Activated T-cell treated with anti-CD3 and anti-CD28 coated beads for 1 hour (primary cell): ENCODE measurements at places on chromosomes 12 and 14.

DNA sequence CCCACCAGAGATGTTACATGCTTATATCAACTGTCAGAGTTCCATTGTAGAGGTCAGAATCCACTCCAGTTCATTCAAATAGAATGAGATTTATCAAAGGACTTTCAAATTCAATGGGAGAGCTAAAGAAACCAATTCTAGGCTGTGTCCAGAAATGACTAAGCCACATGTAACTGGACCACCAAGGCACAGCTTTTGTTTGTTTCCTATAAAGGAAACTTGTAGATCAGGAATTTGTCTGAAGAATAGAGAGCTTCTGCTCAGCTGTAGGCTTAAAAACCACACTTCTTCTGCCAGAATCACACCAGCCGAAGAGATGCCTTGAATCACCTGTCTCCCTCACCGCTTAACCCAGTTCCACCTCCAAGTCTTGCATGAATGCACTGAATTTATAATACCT is 134.0 kb upstream of the NEDD1 start:
- DNase-seq, result no peak

DNA sequence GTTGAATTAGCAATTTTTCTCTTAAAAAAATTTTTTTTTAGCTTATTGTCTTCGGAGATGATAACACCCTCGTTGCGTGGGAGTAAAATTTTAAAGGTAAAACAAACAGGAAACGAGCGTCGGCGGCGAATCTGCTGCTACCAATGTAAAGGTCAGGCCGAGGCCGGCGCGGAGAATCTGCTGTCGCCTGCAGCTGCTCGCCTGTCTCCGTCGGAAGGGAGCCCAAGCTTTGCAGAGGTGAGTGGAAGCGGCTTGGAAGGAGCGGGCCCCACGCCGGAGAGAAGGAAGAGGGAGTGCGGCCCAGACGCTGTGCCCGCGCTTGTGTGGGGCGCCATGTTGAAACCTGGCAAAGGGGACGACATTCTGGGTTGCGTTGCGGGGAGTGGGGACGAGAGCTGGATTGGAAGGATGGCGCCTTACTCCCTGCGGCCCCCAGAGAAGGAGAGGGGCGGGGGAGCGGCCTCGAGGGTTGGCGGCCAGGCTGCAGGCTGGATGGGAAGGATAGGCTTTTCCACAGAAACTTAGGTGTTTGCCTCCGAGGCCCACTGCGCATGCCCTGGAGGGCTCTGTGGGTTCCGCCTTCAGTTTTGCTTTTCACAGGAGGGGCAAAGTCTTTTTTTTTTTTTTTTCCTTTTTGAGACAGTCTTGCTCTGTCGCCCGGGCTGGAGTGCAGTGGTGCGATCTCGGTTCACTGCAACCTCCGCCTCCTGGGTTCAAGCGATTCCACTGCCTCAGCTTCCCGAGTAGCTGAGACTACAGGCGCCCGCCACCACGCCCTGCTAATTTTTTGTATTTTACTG is at the start of gene SNRNP35:
SNRNP35 (plus strand) TSS at position 160 of the 800 bp plus-strand sequence. CDS start 7,402 bp downstream, outside the sequence.
- peak; percentile 83 for DNase-seq

GRCh38 chr12:30023186-30023585 is 239.4 kb upstream of the TMTC1 start:
- DNase-seq, result no peak

DNA sequence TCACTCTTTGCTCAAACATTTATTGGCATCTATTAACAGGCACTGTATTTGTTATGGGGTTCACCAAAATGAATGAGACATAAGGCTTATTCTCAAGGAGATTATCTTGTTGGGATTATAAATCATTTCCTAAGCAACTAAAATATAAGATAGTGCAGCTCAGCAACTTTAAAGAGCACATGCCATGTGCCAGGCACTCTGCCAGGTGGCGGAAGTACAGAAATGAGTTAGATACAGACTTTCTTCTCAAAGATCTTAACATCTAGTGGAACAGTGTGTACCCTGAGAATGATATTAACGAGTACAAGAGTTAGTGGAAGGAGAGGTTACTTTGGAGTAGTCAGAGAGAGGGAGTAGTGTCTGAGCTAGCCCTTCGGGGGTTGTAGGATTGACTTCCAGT is 28.4 kb upstream of the TOMM20L start:
- DNase-seq, result no peak

- DNase-seq, result no peak
Observed at GRCh38 chr12:117005417-117006046, 93.7 kb downstream of the TESC start.

- DNase-seq, result no peak
Observed at GRCh38 chr12:50234347-50234746, 49.0 kb downstream of the LIMA1 start.

- DNase-seq, result no peak
Observed at GRCh38 chr14:33515441-33515840, 435.4 kb downstream of the EGLN3 start.

- no peak for DNase-seq
Observed at GRCh38 chr12:47560415-47560814, 145.4 kb downstream of the RPAP3 start.

GRCh38 chr12:57750561-57751431 is 1.3 kb downstream of the CDK4 start:
- no peak for DNase-seq

- DNase-seq, result no peak
Observed at GRCh38 chr12:31662176-31662849, 2.8 kb downstream of the ETFBKMT start.

DNA sequence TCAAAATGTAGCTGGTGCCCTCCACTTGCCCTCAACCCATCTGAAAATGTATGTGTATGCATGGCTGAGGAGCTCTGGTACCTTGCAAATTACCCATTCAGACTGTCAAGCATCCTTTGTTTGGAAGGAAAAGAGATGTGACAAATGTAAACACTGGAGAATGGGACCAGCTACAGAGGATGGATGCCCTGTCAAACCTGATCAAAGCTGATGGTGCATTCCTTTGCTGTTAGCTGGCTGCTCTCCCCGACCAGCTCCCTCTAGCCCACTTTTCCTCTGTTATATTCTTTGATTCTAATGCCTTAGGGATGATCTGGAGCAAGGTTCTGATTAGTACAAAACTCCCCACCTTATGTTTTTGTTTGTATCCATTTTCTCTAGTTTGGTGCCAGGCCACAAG is 310.3 kb downstream of the C12orf75 start:
- DNase-seq, result no peak

- no peak for DNase-seq
Observed at GRCh38 chr12:93847517-93848474, 170.6 kb downstream of the CRADD start.

DNA sequence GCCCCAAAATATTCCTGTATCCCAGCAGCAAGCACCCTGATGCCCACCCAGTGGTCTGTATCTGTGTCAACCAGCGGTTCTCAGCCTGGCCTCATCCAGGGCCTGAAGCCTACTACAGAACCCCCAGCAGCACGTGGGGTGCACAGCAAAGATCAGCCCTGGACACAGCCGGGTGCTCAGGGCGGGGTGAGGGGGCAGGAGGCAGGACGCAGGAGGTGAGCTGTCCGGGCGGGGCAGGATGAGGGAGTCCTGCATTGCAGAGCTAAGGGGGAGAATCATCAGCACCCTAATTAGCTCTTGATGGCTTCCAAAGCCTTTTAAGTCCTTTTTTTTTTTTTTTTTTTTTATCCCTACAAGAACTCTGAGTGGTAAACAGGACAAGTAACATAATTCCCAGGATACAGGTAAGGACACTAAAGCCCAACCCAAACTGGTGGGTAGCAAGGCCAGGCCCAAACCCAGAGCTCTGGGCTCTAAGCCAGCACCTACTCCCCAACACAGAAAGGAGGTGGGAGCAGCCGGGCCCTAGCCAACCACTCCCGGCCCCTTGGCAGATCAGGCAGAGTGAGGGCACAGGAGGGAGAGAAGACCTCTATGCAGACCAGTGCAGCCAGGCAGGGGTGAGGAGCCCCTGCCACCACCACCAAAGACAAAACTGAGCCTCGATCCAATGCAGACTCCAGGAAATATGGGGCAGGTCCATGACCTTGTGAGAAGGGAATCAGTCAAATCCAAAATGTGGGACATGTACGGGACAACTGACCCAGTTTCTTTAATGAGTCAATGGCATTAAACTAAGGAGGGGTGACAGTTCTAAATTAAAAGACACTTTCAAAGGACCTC is 32.3 kb upstream of the EIF5 start:
- no peak for DNase-seq

DNA sequence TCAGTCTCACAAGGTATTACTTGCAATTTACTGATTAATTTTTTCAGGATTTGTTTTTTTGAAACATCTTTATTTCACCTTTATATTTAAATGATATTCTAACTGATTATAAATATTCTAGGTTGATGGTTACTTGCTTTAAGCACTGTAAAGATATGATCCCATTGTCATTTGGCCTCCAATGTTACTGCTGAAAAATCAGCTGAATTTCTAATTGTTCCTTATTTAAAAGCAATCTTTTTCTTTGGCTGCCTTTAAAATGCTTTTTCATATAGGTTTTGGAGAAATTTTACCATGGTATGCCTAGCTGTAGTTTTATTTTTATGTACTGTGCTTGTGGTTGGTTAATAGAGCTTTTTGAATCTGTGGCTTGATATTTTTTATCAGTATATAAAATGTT is 275.6 kb upstream of the PPFIA2 start:
- DNase-seq, result no peak

- no peak for DNase-seq
Observed at GRCh38 chr12:115504306-115505290, 772.9 kb downstream of the MED13L start.

GRCh38 chr14:74875941-74876913 is at the start of gene PROX2:
Gene PROX2, minus strand, starts transcription at chr14:74876145. Its CDS starts 12,311 bp downstream, at chr14:74863834.
- peak; percentile 10 for DNase-seq

DNA sequence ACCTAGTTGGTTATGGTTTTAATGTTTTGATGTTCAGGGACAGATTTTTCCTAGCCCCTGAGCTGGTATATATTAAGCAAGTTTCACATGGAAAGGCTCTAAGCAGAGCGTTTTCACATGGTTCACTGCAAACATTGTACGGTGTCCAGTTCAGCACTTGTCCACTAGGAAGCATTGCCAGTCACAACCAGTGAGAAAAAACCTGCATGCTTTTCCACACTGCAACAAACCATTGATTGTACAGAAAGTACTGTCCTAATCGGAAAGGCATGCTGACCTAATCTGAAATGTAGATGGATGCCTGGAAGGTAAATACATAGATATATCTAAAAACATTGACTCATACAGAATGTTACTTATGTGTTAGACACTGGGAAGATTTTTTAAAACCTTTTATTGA is 25.0 kb upstream of the NPAS3 start:
- no peak for DNase-seq

DNA sequence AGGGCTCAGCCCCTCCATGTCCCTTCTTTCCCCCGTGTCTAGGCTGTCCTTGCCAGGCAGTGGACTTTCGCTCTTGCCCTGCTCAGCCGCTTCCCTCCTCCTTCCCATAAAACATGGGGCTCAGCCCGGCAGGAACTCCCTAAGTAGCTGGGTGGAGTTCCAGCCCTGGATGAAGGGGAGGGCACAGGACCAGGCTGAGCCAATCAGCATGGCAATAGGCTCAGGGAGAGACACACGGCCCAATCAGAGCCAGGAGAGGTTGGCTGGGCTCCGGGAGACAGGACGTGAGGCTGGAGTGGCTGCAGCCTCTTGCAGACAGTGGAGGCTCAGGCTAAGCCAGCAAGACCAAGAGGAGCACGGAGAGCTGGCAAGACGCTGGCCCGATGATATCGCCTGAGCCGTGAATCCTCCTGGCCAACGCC is 54.3 kb downstream of the GALNT9 start:
- DNase-seq, result no peak
